Pancreas (tissue), 10 donors: ENCODE measurements at places on chromosomes 12 and 14. TPM values are rescaled to one million over a fixed set of nuclear protein-coding genes. Genes with fewer than 3 reads are reported as not detected.

- no peak overlapping the region for H3K27ac ChIP-seq
- no peaks in the 10 kb centered on the region for H3K4me1 ChIP-seq
- no peak overlapping the region for H3K4me3 ChIP-seq
- no peaks in the 10 kb centered on the region for H3K27me3 ChIP-seq
These were observed 78.6 kb downstream of the KCNK13 start for GRCh38 chr14:90140298-90140955.

- no peaks in the 10 kb centered on the region for H3K36me3 ChIP-seq
- H3K27ac ChIP-seq: no peak overlapping the region
- no peaks in the 10 kb centered on the region for H3K4me1 ChIP-seq
These were observed 22.4 kb downstream of the DIO3 start for GRCh38 chr14:101583715-101584054.

DNA sequence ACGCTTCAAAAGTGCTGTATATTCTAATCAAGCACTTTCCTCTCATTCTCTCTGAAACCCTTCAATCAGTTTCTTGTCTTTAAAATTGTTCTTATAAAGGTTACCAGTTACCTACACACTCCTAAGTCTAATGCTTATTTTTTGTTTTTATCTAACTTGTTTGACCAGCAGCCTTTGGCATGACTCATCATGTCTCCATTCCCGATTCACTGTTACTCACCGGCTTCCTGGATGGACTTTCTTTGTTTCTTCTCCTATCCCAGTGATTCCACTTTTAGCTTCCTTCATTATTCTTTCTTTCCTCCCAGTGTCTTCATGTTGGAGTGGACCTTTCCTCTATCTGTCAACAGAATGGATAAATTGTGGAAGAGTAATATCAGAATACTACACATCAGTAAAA, 368.6 kb upstream of the CCDC196 start:
- H3K27ac ChIP-seq: no peak overlapping the region
- no peaks in the 10 kb centered on the region for H3K27me3 ChIP-seq
- no peaks in the 10 kb centered on the region for H3K36me3 ChIP-seq
- no peak overlapping the region for H3K4me3 ChIP-seq
- DNase-seq: no peak

- H3K27me3 ChIP-seq: no peaks in the 10 kb centered on the region
- H3K4me1 ChIP-seq: peaks cover under 1% of the 10 kb centered on the region
- H3K27ac ChIP-seq: no peak overlapping the region
- H3K36me3 ChIP-seq: no peaks in the 10 kb centered on the region
- no peak overlapping the region for H3K4me3 ChIP-seq
These were observed 272.3 kb downstream of the IPO8 start for GRCh38 chr12:30423330-30423729.

Gene LHX5
- total RNA-seq: not detected
